ENCODE measurements at places on chromosomes 6 and 20. TPM values are rescaled to one million over a fixed set of nuclear protein-coding genes. Genes with fewer than 3 reads are reported as not detected.

DNA sequence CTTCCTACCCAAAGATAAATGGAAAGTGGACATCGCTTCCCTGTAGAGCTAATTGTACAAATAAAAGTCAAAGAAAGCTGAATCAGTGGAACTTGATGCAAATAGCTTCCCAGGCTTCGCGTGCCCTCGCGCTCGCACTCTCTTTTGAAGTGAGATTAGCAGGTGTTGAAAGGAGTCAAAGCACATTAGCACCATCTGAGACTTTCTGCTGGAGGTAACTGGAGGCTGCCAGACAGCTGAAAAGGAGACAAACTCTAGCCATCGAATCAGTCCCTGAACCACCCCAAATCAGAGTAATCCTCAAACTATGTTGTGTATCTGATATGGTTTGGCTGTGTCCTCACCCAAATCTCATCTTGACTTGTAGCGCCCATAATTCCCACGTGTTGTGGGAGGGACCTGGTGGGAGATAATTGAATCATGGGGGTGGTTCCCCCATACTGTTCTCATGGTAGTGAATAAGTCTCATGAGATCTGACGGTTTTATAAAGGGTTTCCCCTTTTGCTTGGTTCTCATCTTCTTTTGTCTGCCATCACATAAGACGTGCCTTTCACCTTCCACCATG, 23.7 kb downstream of the SULF2 start:
- no peaks in the 10 kb centered on the region for H3K4me1 ChIP-seq
- H3K36me3 ChIP-seq: no peaks in the 10 kb centered on the region
- H3K27ac ChIP-seq: no peak overlapping the region
- no peak for DNase-seq
- H3K27me3 ChIP-seq: no peaks in the 10 kb centered on the region

GRCh38 chr20:57388953-57389694, 2.1 kb upstream of the RBM38 start:
- H3K4me3 ChIP-seq: peak overlapping the region; percentile 60
- no peak overlapping the region for H3K27ac ChIP-seq
- no peaks in the 10 kb centered on the region for H3K27me3 ChIP-seq
- H3K36me3 ChIP-seq: no peaks in the 10 kb centered on the region

The FAM83C gene
- total RNA-seq: not detected

The ACTL10 gene
- total RNA-seq: 0.44 TPM

DNA sequence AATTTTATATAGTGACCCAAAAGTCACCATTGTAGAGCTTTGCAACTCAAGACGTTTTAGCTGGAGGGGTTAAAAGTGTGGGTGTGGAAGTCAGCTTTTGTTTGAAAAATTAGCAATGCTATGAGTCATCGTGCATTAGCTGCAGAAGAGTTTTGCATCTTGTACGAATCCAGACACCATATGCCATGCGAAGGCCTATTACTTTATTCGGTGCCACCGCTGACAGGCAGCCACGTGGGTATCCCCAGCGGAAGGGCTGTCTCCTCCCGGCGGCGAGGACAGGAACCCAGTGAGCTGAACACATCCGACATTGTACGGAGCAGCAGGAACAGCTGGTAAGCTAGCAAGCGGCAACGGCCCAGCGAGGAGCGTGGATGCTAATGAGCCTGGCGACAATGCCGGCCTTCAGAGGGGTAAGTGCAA, 84.4 kb downstream of the INSM1 start:
- no peaks in the 10 kb centered on the region for H3K27me3 ChIP-seq
- no peaks in the 10 kb centered on the region for H3K36me3 ChIP-seq
- no peaks in the 10 kb centered on the region for H3K4me1 ChIP-seq
- H3K27ac ChIP-seq: no peak overlapping the region
- H3K4me3 ChIP-seq: no peak overlapping the region

- H3K4me3 ChIP-seq: no peak overlapping the region
- no peak overlapping the region for H3K27ac ChIP-seq
- H3K27me3 ChIP-seq: no peaks in the 10 kb centered on the region
- DNase-seq: no peak
- H3K36me3 ChIP-seq: no peaks in the 10 kb centered on the region
These were observed 75.9 kb upstream of the HDDC2 start for GRCh38 chr6:125377621-125378020.

DNA sequence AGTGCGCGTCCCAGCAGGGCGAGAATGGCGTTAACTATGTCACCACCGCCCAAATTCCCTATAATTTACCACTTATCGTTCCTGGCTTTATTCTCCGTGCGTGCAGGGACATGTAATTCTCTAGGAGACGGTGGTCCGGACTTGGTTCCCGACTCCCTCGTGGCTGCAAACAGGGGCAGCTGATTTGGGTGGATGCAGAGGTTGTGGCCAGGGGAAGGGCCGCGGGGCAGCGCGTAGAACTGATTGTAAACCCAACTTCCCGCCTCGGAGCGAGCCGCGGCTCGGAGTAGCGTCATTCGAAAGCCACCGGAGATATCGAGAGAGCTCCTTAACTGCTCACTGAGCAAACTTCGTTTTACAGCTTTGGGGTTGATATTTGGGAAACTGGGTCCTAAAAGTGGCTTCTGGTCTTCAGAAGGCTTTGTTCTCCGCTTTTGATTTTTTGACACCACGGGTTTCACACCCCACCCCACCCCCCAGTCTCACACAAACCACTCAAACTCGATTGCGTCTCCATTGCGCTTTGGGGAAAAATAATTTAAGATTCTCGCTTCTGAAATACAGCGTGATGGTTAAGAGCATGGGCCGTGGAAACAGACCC, 17.5 kb upstream of the ZSCAN9 start:
- H3K27ac ChIP-seq: no peak overlapping the region
- H3K4me1 ChIP-seq: no peaks in the 10 kb centered on the region
- peaks cover 69% of the 10 kb centered on the region for H3K27me3 ChIP-seq
- DNase-seq: no peak
- H3K36me3 ChIP-seq: no peaks in the 10 kb centered on the region

DNA sequence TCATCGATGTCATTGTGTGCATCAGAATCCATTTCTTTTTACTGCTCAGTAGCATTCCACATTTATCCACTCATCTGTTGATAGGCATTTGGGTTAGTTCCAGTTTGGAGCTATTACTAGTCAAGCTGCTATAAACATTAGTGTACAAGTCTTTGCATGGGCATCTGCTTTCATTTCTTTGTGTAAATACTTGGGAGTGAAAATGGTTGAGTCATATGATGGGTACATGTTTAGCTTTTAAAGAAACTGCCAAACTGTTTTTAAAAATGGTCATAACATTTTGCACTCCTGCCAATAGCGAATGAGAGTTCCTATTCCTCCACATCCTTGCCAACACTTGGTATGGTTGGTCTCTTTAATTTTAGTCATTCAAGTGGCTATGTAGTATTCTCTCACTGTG, 21.2 kb upstream of the SLC22A2 start:
- no peak overlapping the region for H3K4me3 ChIP-seq
- H3K4me1 ChIP-seq: no peaks in the 10 kb centered on the region
- H3K27me3 ChIP-seq: no peaks in the 10 kb centered on the region
- no peaks in the 10 kb centered on the region for H3K36me3 ChIP-seq

DNA sequence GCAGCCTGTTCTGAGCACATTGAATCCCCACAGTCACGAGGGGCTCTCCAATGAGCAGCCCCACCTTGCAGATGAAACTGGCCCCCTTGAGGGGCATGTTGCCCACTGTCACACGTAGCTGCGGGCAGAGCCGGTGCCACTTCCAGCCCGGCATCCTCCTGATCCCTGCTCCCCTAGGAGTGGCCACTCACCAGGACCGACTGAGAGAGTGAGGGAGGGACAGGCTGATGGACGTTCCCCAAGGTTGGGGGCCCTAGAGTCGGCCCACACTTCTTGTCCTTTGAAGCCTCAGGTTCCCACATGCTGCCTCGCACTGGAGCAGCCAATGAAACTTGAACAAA, 10.5 kb downstream of the ENTPD6 start:
- peaks cover 11% of the 10 kb centered on the region for H3K4me1 ChIP-seq
- no peak overlapping the region for H3K27ac ChIP-seq
- no peak for DNase-seq
- no peaks in the 10 kb centered on the region for H3K27me3 ChIP-seq
- no peaks in the 10 kb centered on the region for H3K36me3 ChIP-seq
- no peak overlapping the region for H3K4me3 ChIP-seq

- H3K36me3 ChIP-seq: no peaks in the 10 kb centered on the region
- H3K27ac ChIP-seq: peak overlapping the region; percentile 44
- peaks cover 30% of the 10 kb centered on the region for H3K4me1 ChIP-seq
- DNase-seq: peak; percentile 76
- no peak overlapping the region for H3K4me3 ChIP-seq
These were observed 17.5 kb downstream of the PPARD start for GRCh38 chr6:35359744-35360348.

The EPPIN gene
- not detected for total RNA-seq

GRCh38 chr6:28206928-28207509, 18.1 kb upstream of the ZSCAN9 start:
- no peak for DNase-seq
- no peak overlapping the region for H3K27ac ChIP-seq
- no peaks in the 10 kb centered on the region for H3K36me3 ChIP-seq
- no peak overlapping the region for H3K4me3 ChIP-seq
- no peaks in the 10 kb centered on the region for H3K4me1 ChIP-seq

The CYP39A1 gene
- total RNA-seq: 11.3 TPM

The PDYN gene
- not detected for total RNA-seq

The HUS1B gene
- total RNA-seq: 0.29 TPM

GRCh38 chr6:41597246-41598000, 40.8 kb upstream of the MDFI start:
- H3K4me1 ChIP-seq: no peaks in the 10 kb centered on the region
- no peak overlapping the region for H3K4me3 ChIP-seq
- no peak for DNase-seq
- H3K27me3 ChIP-seq: no peaks in the 10 kb centered on the region

- no peaks in the 10 kb centered on the region for H3K4me1 ChIP-seq
- H3K36me3 ChIP-seq: no peaks in the 10 kb centered on the region
- no peak overlapping the region for H3K27ac ChIP-seq
- no peak for DNase-seq
- H3K27me3 ChIP-seq: no peaks in the 10 kb centered on the region
- H3K4me3 ChIP-seq: no peak overlapping the region
These were observed 24.7 kb upstream of the SRPK1 start for GRCh38 chr6:35945650-35946025.

The RPS21 gene
- 1,318 TPM for total RNA-seq

GRCh38 chr20:31560094-31560745, 44.9 kb upstream of the ID1 start:
- H3K27ac ChIP-seq: peak overlapping the region; percentile 19
- peak; percentile 82 for DNase-seq
- H3K27me3 ChIP-seq: no peaks in the 10 kb centered on the region
- peaks cover 23% of the 10 kb centered on the region for H3K4me1 ChIP-seq

- H3K27me3 ChIP-seq: no peaks in the 10 kb centered on the region
- no peaks in the 10 kb centered on the region for H3K36me3 ChIP-seq
- no peak overlapping the region for H3K4me3 ChIP-seq
- no peak overlapping the region for H3K27ac ChIP-seq
These were observed 258.3 kb downstream of the NFATC2 start for GRCh38 chr20:51284176-51284575.

DNA sequence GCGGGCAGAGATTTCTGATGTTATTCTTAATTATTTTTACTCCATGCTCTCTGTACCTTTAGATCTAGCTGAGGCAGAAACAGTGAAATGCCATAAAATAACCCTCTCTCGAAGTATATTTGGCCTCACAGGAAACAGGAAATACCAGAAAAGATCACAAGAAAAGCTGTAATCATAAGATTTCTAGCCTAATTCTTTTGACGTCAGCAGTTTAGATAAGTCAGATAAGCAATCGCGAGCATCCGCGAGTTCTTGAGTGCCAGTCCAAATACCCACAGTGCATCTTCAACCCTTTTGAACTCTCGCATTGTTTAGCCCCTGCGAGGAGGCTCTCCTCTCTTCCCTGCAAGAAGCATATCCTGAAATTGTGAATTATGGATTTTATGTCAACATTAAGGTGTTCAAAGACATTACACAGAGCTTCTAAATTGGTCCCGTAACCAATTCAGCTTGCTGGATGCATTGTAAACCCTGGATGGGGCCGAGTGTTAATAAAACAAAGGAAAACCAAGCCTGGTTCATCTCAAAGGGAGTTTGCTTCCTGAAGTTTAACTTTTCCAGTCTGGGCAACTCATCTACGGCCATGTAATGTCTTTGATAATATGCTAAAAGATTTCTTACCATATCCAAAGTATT, 198.9 kb downstream of the MTFR2 start:
- no peaks in the 10 kb centered on the region for H3K27me3 ChIP-seq
- H3K27ac ChIP-seq: peak overlapping the region; percentile 74
- H3K36me3 ChIP-seq: no peaks in the 10 kb centered on the region
- no peaks in the 10 kb centered on the region for H3K4me1 ChIP-seq

DNA sequence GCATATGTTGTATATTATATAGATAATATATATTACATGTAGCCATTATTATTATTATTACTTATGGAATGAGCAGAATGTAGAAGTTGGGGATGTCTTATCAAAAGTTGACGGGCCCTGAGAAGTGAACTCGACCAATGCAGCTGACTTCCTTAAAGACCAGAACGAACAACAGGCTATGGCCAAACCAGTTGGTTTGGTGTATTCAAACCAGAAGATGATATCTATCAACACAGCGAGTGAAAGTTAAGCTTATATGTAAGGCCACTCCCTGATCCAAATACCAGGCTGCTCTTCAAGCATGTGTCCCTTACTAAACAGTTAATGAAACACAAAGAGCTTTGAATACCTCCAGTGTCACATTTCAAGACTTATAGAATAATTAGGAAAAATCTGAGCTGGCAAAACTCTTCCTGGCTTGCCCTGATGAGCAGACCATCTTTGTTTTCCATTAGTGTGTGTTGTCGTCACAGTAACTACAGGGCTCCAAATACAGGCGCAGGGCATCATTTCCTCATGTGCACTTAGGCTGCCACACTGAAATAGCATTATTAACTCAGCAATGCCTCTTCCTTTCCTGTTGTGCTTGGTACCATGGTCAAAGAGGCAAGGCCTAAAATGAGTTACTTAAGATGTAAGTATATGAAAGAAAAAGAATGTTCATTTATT, 6.6 kb downstream of the FILIP1 start:
- DNase-seq: no peak
- H3K4me3 ChIP-seq: no peak overlapping the region
- H3K27me3 ChIP-seq: no peaks in the 10 kb centered on the region
- peaks cover 4% of the 10 kb centered on the region for H3K4me1 ChIP-seq
